ENCODE measurements at places on chromosomes 7 and 10.

DNA sequence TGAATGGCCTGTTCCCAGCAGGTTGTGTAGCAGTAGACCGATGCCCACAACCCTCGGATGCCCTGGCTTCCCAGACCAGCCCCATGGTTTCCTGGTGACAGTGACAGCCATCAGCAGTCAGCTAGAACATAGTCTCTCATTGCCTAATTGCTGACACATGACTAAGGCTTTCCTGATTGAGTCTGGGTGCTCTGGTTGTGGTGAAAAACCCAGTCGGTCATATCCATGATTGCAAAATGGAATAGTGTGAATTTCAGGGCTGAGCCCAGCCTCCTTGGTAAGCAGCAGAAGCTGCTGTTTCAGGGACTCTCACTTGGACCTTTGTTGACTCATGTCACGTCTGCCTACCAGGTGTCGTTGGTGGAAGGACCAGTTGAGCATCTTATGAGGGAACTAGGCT, 36.6 kb downstream of the POR start:
- no peak for DNase-seq

GRCh38 chr10:103763374-103764202, 91.8 kb downstream of the SH3PXD2A start:
- DNase-seq = no peak

- DNase-seq = no peak
Measured at GRCh38 chr10:80611481-80612185, 73.9 kb downstream of the SH2D4B start.

DNA sequence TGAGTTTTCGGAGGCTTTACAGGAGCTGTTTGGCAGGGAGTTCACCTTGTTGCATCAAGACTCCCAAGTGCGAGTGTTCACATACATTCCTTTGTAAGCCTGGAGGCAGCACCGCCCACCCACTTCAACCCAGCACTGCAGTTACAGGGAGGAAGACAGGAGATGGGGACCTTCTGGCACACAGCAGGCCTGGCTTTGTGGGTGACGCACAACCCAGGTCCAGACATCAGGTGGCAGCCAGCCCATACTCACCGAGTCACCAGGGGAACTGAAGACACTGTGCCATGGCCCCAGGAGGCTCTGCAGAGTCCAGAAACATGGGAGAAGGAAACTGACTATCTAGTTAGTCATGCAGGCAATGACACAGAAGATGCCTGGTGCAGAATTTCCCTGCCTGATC, 305.9 kb upstream of the RNF32 start:
- no peak for DNase-seq

DNA sequence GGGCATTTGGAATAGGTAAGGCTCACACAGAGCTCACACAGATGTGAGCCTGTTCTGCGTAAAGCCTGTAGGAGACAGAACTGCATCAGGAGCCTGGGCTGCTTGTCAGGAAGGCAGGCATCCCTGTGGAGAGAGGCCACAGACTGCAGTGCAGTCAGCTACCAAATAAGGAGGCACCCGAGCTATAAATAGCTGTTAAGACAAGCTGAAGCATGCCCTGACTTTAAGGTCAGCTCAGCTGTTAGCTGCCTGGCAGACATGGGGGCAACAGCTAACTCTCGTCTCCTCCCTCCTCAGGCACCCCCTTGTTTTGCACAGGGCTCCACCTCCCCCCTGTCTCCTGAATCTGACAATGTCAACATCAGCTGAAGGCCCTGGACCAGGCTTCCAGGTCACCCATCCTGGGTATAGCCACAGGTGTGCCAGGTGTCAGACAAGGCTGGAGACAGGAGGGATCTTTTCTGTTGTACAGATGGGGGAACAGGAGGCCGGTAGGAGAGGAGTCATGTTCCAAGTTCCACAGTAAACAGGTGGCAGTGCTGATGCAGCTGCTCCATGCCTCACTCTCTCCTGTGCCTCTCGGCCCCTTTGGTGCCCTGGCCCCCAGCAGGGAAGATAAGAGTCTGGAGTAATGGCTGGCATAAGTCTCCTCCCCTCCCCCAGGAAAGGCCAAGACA, 27.6 kb upstream of the MKRN1 start:
- no peak for DNase-seq

- DNase-seq = no peak
Measured at GRCh38 chr10:119817991-119818888, 54.4 kb downstream of the MCMBP start.

DNA sequence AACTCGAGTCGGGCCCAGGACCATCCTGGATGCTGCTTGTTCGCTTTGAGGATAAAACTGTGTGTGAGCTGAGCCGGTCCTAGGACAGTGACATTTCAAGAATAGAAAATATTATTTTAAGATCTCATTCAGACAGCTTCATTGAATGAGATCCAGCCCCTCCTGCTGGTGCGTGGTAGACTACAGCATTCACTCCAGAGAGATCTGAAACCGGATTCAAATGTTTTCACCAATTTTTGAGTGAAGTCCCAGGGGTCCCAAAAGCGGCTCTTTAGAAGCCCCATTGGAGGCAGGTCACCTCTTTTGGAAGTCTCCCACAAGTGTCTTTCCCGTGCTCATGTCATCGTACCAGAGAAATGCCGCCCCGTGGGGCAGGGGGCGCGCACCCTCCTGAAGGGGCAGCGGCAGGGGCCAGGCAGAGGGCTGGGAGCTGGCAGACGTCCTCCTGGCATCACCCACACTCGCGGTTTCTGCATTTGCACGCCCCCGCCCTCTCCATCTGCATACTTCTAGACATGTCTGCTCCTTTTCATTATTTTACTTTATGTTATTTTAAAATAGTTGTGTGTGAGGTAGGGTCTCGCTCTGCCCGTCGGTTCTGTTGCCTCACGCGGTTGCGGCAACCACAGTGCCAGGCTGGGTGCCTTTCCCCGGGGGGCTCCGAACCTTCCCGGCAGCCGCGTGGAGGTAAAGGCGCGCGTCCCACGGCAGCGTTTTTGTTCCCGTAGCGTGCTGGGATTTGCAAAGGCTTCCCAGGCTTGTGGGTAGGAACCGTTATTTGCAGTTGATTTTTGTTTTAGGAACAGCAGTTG, 52.3 kb upstream of the DPYSL4 start:
- no peak for DNase-seq

DNA sequence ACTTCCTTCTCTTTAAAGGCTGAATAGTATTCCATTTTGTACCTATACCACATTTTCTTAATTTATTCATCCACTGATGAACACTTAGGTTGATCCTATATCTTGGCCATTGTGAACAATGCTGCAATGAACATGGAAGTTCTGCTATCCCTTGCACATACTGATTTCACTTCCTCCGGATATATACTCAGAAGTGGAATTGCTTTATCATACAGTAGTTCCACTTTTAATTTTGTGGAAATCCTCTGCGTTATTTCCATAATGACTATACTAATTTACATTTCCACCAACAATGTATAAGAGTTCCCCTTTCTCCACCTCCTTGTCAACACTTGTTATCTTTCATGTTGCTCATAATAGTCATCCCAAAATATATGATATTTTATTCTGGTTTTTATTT, 312.6 kb downstream of the PLXDC2 start:
- no peak for DNase-seq

DNA sequence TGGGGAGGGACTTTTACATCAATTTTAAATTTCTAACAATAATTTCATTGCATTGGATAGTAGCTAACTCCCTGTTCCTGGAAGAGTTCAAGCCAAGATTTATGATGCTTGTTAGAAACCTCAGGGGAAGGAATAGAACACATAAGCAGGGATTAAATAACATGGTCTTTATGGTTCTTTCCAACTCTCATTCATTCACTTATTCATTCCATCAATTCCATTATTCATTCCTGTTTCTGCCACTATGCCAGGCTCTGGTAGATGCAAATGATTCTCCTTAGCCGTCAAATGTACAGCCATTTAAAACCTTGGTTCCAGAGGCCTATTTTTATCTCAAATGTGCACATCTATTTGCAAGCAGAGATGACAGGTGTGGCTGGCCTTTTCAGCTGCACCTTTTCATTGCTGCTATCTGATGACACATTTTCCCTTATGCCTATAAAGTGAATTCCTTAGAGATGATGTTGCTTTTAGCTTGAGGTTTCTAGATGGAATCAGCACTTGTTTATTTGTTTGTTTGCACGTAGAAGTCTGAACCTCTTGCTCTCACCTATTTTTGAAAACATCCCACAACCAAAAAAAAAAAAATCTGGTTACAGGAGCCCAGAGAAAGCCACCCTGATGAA, 205.7 kb upstream of the IGFBP3 start:
- no peak for DNase-seq

DNA sequence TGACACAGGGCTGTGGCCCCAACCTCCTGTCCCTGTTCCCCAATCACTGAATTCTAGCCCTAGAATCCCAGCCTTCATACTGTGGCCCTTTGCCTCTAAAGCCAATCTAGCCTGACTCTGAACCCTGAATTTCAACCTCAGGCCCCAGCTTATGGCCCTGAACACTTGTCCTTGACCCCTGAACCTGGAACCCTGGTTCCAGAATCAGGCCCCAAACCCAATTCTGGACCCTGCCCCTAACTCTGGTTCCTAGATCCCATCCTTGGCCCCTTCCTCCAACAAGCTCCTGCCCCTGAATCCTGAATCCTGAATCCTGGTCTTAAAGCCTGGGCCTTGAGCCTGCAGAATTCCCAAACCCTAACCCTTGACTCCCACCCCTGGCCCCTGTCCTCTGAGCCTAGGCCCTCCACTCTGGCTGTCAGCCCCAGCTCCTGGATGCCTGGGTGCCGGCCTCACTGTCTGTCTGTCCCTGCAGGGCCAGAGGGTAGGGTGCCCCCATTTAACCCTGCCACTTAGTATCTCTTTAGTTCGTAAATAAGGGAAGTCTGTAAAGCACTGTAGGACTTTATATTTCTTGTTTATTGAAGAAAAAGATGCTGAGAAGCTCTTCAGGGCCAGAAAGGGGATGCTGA, 1.3 kb downstream of the INPP5A start:
- DNase-seq = no peak

DNA sequence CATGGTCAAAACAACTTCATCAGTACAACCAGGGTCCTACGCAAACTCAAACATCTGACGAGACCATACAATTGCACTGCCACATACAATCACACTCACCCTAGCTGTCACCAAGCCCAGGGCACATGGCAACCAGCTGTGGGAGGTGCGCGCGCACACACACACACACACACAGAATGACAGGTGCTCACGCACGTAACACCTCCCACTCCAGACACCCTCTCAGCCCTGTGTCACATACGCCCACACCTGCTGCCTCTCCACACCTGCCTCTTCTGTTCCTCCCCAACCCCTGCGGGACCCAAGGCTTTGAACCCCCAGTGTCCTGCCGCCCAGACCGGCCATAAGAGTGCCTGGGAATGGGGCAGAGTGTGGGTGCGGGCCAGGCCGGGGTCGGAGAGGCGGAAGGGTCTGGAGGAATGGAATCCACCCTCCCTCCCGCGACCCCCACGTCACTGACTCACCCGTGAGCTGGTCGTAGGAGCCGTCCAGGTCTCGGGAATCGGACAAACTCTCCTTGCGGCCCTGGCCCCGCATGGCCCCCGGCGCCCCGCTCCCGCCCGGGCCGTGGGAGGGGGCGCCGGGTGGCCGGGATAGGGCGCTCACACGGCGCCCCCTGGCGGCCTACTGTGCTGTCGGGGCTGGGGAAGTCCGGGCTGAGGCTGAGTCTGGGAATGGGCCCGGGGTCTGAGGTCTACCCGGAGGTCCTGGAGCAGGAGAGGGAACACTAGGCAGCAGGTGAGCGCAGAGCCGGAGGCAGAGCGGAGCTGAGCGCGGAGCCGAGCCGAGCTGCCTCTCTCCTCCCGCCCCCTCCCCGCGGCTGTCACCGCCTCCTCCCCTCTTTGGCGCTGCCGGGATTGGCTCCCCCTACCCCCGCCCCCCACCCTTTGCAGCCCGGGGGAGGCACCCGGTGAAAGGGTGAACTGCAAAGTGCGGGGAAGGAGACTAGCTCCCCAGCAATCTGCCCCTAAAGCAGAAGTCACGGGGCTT, at the start of gene KCNIP2:
TSS of gene KCNIP2 (minus strand) at position 769 of the 990 bp plus-strand sequence. CDS start at position 537, 232 bp downstream.
- peak; percentile 36 for DNase-seq

DNA sequence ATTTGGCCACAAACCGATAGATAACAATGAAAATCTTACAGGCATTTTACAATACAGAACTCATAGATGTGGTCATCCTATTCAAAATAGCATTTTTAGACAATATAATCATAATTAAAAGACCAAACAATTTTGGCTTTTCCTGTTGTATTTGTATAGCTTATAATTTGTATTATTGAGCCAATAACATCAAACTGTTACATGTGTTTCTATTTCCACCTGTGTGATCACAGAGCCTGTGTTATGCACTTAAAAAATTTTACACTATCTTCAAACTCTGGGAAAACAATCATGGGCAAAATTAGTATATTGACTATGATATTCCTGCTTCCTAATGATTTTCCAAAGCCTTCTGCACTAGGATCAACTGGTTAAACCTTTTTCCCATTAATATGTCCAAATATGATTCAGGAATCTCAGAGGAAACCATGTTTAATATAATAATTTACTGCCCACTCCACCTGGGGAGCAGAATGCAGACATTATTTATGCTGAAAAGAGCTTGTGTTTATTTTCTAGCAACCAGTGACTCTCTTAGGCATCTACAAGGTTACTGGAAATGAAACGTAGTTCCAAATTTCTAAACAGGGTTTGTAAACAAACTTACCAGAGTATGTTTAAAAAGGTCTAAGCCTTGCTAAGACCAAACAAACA, 1.7 kb downstream of the RHOBTB1 start:
- DNase-seq = no peak

- DNase-seq = no peak
Measured at GRCh38 chr7:111082351-111082750, 8.6 kb upstream of the LRRN3 start.

- DNase-seq = no peak
Measured at GRCh38 chr10:63103971-63104409, 29.1 kb upstream of the NRBF2 start.

DNA sequence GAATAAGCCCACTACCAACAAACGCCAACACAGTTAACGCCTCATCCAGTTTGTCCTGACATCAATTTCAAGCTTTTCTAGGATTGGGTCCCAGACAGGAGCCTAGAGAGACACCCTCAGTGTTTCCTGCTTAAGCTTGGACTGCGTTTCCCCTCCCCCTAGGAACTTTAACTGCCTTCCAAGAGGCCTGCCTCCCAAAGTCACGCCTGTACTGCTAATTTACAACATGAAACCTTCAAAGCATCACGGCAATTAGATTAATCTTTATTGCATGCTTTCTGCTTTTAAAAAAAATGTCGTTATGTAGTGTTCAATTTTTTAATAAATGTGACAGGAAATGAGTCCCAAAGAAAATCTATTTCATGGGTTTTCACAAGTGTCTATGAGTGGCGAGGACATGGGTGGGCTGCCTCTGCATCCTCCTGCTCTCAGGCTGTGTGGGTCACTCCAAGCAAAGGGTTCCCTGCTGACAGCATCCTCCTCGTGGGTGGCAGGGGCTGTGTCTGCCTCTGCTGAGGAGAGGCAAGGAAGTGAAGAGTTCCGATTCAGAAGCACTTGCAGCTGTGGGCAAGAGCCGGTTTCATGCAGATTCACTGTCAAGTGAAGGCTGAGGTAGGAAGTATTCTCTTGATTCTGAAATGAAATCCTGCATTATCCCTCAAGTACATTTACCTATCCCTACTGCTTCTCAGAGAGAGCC, 193.0 kb upstream of the KMT2E start:
- DNase-seq = no peak
